ENCODE measurements at places on chromosomes 7 and 10.

DNA sequence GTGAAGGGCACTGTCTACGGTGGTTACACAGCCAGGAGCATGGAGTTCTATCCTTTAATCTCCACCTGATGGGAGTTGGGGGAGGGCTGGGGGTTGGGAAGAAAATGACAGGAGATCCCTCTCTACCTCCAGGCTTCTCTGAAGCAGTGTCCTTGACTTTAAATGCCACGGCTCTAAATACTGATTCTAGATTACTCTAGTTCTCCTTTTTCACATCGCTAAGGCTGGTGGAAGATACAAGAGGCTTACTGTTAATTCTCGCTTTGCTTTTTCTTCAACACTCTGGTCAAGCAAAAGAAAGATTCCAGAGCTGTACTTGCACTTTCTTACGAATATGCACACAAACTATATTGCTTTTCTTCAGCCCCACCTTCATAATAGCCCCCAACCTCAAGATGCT lies 30.5 kb downstream of the ARL3 start:
- no peak for DNase-seq

DNA sequence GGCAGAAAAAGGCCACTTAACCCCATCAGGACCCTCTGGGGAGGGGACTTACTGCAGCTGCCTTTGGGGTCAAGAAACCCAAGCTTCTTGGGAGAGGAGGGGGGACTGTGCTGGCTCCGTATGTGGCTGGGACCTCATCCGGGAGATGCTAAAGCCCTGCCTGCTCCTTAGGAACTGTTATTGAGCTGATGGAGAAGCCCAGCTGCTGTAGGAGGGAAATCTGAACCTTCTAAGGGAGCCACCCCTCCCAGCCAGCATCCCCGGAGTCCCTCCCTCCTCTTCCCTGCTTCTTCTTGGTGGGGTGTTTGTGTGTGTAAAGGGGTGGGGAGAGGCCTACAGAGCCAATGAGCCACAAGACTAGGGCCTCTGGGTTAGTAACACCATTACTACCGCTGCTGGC lies 8.2 kb downstream of the KCNIP2 start:
- no peak for DNase-seq

DNA sequence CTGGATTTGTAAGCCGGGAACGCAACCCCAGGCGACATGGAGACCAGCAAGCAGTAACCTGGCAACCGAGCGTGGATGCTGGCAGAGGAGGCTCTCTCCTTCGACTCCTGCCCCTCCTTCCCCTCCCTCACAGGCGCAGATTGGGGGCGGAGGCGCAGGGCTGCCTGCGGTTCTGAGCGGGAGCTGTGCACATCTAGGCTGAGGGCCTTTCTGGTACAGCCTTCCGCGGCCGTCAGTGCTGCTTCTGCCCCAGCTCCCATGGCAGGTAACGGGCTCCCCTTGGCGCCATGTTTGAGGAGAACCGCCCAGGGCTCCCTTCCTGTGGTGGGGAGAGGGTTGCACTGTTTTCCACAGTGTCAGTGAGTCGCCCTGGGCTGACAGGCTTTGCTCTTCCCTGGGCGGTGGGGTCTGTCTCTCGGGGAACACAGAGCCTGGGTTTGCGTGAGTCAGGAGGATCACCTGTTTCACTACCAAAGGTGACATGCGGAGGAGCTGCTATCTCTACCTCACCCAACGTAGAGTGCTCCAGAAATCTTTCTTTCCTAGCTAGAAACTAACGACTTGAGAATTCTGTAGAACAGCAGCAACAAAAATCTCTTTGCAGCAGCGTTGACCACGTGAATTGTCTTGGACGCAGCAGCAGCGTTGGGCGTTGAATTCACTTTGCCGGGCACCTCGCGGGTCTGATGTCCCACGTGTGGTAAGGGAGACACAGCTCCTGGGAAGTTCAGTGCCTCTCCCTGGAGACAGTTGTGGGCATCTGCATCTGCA lies 154.8 kb upstream of the COBL start:
- DNase-seq, result no peak

DNA sequence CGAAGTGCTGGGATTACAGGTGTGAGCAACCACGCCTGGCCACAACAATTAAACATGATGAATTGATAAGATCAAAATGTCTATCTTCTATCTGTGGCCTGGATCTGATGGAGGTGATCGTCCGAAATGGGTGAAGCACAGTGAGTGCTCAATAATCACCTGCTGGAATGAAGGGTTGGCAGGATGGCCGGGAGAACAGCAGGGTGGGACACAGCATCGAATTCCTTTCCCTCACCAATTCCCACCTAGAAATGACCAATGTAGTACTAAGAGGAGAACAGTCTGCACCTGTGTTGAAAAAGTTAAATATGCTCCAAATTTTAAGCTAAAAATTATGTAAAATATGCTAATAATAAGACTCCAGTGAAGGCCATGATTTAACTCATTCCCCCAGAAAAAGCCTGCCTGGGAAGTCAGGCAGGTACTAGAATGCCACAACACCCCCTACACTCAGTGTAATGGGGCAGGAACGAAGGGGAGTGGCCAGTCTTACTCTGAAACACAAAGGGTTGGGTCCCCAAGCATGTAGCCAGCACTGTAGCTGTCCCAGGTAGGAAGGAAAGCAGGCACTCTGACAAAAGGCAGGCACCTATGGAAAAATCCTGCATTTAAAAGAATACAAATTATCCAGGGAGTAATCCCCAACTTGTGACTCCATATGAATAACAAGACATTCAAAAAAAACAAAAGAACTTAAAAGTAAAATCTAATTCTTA lies 110.3 kb downstream of the VPS41 start:
- no peak for DNase-seq

DNA sequence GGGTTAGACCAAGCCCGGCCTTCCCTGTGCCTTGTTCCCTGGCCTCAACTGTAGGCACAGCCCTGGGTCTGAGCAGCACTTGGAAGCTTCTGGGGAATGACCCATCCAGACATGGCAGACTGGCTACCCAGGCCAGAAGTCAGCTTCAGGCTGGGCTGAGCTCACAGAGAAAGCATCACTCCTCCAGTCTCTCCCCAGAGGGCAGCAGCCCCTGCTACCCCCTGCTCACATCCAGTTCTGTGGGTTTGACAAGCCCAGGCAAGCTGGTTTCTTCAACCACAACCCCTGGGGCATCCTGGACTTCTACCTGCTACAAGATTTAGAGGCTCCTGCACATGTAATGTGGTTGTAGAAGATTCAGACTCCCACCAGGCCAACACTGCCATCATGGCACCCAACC lies 9.0 kb downstream of the C10orf71 start:
- DNase-seq, result no peak

GRCh38 chr10:58920655-58921003 lies 255.8 kb upstream of the PHYHIPL start:
- no peak for DNase-seq

All from urothelium cell line (cell line).